ENCODE measurements at places on chromosomes 6 and 20.

DNA sequence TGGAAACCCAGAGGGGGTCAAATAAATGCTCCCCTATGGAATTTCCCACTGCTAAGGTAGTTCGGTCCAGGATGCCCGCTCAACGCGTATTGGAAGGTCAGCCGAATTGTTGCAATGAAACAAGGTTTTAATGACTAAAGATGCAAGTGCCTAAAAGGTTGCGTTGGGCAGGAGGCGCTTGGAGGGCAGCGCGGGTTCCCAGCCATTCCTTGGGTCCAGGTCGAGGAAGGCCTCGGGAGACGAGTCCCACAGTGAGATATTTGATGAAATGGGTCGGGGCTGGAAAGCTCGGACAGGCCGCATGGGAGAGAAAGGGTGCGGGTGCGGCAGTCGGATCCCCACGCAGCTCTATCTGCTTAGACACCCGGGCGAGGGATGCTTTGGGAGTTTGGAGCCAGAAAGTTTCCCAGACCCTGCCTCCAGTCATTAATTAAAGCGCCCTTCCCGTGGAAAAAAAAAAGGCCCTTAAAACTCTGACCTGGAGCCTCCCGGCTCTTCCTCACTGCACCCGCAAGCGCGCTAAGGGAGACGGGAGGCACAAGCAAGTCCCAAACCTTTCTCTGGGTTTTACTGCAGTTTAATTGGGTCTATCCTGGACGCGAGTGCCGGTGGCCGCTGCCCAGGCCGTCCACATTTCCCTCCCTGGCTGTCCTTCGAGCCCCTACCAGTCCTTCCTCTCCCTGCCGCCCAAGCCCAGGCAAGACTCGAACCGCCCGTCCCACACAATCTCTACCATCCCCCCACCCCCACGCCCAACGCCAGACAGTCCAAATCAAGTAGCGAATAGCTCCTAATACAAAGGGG lies 24.2 kb downstream of the TFAP2A start:
- DNase-seq: no peak

GRCh38 chr6:23890543-23891227 lies 235.3 kb upstream of the NRSN1 start:
- no peak for DNase-seq

DNA sequence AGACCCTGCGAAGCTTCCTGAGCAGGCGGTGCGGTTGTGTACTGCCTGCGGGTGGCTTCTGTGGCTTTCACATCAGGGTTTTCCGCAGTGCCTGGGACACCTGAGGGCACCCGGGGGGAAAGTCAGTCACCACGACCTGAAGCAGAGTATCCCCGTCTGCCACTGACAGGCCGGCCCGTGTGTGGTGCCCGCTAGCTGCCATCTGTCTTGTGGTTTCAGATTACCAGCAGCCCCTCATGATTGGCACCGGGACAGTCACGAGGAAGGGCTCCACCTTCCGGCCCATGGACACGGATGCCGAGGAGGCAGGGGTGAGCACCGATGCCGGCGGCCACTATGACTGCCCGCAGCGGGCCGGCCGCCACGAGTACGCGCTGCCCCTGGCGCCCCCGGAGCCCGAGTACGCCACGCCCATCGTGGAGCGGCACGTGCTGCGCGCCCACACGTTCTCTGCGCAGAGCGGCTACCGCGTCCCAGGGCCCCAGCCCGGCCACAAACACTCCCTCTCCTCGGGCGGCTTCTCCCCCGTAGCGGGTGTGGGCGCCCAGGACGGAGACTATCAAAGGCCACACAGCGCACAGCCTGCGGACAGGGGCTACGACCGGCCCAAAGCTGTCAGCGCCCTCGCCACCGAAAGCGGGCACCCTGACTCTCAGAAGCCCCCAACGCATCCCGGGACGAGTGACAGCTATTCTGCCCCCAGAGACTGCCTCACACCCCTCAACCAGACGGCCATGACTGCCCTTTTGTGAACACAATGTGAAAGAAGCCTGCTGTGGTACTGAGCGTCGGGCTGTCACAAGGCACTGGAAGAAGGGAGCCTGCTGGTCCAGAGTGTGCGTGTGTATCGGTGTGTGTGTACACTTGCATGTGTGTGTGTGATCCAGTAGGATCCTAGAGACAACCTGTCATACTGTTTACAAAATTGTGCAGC lies 54.4 kb downstream of the GOPC start:
- DNase-seq: peak; percentile 81

DNA sequence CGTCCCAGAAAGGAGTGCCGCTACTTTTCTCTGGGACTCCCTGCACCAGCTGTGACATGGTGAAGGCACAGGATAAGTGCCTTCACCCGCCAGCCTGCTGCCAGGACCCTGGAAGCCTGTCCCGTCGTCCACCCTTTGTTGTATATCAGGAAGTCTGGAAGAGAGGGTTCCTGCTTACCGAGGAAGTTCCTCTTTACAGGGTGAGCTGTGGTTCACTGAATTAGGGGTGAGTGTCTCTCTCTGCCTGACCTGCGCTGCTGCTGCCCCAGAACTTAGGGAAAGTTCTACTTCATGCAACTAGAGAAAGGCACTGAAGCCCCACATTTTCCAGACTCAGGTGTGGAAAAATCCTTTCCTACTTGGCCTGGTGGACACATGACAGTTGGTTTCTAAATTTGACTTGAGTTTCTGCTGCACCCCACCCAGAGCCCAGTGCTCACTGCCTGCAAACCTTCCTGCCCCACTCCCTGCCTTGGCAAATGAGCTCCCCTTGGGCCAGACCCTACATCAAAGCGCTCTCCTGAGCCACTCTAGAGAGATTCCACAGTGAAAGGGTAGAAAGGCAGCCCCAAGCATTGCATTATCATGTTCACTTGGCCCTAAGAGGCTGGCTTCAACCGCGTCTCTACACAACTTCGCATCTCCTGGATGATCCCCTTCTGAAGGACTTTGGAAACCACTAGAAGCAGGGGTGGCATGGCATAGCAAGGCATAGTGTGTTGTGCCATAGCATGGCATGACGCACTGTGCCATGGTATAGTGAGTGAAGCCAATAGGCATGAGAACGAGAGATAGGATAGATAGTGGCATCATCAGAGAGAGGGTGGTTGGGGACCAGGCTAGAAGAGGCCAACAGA lies 215.8 kb upstream of the CDYL start:
- no peak for DNase-seq

GRCh38 chr6:3822747-3823445 lies 26.3 kb upstream of the FAM50B start:
- DNase-seq: no peak

DNA sequence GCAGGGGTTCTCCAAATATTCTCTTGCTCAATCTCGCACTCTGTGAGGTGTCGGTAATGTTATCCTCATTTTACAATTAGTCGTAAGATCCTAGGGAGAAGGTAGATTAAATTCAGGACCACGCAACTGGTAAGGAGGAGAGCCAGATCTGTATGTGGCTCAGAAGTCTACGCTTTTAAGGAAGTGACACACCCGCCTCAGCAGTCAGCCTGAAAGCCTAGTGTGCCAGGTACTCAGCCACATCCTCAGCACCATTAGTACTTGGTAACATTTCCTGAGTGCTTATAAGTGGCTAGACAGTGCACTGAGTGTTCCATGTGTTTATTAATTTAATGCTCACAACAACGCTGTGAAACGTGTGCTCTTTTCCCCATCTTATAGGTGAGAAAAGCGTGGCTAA lies 63.7 kb downstream of the DHX35 start:
- no peak for DNase-seq
